Dorsolateral prefrontal cortex (tissue), 122 donors: ENCODE measurements at places on chromosomes 1 and 21.

DNA sequence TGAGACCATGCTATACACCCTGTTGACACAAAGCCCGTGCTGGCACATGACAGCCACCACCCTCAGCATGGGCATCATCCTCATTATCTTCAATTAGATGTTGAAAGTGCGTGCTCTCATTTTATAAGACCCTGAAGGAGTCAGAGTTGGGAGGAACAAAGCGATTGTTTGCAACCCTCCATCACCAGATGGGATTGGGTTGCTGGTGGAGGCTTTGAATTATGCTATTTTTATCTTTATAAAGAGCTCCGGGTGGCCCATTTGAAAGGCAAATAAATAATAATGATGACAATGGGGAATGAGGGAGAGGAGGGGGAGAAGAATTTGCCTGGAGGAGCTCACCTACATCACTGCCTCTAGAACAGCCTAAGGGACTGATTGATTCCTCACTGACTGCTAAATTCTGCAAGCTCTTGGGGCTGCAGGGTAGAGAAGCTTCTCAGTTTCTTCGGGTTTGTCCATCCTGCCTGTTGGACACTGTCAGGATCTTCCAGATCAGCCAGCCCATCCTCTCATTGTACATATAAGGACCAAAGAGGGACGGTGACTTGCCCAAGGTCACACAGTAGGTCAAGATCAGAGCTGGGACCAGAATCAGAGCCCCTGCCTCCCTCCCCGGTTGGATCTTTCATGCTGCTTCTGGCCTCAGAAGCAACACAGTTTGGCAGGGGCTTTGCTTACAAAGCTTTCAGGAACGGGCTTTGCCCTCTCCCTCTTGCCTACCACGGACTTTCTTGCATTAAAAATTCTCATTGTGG lies 130.9 kb upstream of the ZBTB40 start:
- DNase-seq, result no peak

- DNase-seq, result no peak
Observed at GRCh38 chr1:236147521-236148469, 5.5 kb downstream of the GPR137B start.

GRCh38 chr1:224383218-224383617 lies 26.5 kb downstream of the CNIH4 start:
- DNase-seq, result no peak

GRCh38 chr21:32604464-32604863 lies 7.7 kb downstream of the CFAP298 start:
- no peak for DNase-seq

GRCh38 chr1:181089676-181090544 lies 1.4 kb downstream of the IER5 start:
- peak; percentile 67 for DNase-seq

- no peak for DNase-seq
Observed at GRCh38 chr1:22600817-22601605, 35.4 kb upstream of the C1QA start.

GRCh38 chr1:94819945-94820746 lies at the start of gene SLC44A3:
TSS of gene SLC44A3 (plus strand) at chr1:94820357. CDS start at chr1:94820452, 95 bp downstream.
- peak; percentile 36 for DNase-seq

- DNase-seq, result no peak
Observed at GRCh38 chr1:22587247-22587646, 24.0 kb downstream of the EPHA8 start.

DNA sequence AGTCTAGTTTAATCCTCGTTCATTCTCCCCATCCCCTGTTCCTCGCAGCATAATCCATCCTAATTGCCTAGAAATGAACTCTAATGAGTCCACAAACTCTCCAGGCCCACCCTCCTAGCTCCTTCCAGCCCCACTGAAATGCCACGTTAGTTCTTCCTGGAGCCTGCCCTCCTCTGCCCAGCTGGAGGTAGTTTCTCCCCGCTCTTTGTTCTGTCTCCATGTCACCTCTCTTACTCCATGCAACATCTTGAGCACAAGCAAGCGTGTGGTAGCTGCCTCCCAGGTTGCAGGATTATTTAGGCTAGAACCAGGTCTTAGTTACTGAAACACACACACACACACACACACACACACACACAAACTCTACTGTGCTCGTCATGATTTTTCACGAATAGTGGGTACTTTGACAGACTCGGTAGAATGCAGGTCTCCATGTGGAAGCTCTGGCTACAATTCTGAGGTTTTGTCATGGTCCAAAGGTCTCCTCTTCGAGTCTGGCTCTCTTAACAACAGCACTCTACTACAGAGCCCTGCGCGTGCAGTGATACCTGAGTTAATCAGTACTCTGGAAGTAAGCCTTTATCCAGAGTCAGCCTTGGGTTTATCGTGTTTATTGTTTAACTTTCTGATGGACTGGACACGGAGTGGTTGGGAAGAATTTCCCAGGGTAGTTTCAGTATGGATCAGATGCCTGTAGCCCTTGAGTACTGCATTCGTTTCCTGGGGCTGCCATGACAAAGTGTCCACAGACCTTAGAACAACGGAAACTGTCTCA lies 27.5 kb downstream of the HUNK start:
- DNase-seq, result no peak

DNA sequence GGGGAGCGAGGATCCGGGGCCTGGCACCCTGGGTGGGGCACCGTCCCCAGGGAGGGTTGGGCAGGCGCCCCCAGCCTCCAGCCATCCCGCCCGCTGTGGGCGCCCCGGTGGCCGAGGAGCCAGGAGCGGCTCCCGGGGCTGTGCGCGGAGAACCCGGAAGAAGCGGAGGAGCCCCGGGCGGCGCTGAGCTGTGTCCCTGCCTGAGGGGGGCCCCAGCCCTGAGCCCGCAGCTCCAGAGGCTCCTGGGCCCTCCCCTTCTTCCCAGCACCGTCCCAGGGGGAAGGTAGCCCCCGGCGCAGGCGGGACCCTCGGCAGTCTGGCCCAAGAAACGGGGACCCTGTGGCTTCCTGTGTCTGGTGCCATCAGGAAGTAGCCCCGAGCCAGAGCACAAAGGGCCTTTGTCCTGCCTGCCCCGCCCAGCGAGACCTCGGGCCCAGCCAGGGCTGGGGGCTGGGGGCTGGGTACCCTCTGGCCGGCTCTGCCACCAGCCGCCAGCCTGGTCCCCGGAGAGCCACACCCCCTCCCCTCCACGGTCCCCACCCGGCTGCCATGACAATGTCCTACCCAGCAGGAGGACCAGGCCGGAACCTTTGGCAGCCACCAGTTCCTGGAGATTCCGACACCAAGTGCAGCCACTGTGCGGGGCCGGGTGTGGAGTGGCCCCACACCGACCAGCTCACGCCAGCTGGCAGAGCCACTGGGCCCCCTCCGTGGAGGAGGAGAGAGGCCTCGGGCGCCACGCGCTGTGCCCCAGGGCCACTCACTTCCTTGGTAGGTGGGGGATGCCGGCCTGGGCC lies 15.6 kb upstream of the TTLL10 start:
- DNase-seq, result peak; percentile 78

DNA sequence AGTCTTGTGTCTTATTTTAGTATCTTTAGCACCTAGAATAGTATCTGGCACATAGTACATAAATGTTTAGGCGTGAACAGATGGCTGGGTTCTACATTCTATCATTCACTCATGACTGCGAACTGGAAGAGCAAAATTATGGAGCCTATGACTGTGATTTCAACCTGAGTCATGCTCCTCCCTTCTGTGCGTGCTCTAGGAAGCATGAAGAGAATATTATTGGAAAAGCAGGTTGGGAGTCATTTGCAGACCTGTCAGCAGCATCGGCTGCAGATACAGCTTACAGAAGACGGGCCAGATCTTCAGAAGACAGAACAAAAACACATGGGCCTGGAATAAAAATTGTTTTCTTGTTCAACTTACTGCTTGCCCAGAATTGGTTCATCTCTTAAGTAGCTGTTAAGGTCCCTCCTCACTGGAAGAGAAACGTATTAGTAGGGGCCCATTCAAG lies 344.0 kb upstream of the USP24 start:
- DNase-seq, result no peak

DNA sequence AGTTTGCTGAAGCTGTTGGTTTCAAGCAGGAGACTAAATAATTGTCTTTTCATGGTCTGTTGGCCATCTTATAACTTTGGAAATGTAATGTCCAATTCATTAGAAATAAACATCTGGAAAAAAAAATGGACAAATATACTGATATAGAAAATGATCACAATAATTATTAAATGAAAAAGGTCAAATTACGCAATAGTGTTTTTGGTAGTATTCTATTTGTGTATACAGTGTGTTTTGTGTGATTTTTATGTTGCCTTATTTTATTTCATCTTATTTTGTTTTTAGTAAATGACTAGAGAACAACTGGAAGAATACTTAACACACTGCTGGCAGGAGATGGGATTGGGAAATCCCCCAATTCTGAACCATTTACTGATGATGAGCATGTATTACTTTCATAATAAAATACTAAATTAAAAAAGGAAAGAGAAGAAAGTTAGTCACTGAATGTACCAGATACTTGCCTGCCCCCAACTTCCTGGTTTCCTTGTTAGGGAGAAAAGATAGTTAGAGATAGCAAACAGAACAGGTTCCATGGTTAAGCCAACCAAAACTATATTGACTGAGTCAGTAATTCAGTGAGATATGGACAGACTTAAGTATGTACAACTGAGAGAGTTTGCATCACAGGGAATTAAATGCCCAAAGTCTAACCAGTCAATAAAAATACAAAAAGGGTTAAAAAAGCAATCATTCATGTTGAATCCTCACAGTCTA lies 24.0 kb upstream of the SAMD13 start:
- no peak for DNase-seq

- DNase-seq, result no peak
Observed at GRCh38 chr1:228369608-228370438, 36.8 kb downstream of the TRIM11 start.

GRCh38 chr1:165851034-165851658 lies 23.7 kb downstream of the UCK2 start:
- no peak for DNase-seq

DNA sequence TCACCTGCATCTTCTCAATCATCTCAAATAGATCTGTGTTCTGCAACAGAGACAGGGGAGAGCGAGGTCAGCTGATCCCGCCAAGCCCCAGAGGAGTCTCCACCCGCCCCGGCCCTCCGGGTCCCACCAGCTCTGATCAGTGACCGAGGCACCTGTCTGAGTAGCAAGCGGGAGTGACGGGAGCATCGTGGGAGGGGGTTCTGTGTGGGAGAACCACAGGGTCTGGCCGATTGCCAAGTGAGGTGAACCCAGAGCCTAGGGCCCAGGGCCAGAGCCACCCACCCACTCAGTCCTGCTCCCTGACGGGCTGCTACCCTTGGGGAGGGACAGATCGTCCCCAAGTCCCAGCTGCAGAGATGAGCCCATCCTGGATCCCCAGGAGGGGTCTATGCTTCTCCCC lies 49.1 kb downstream of the RAP1GAP start:
- no peak for DNase-seq

DNA sequence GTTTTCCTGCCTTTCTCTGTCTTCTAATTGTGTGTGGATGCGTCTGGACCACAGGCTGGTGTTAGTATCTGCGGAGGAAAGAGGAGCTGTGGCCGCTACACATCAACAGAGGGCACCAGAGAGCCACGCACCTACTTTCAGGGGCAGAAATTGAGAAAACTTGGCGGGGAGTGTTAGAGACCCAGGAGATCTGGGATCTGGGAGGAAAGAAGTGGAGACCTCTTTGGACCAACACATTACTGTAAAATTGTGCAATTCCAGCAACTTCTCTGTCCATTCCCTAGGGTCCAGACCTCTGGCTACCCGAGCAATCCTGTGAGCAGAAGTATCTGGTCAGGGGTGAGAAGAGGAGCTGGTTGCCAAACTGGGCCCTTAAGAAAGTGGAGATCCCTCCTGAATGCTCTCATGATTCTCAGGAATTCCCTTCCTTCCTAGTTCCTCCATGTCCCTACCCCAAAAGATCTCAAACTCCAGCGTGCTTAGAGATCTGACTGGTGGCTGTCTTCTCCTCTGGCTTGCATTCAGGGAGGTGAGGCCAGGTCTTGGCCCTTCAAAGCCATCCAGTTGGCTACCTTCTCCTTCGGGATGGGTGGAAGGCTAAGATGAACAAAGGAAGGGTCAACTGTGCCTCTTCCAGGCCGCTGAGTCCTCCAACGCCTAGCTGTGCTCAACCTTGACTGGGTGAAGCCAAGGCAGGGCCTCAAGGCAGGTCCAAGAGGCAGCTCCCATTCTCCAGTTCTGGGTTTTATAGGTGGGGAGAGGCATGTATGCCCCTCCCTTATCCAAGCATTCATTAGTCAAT lies 1.2 kb upstream of the KIRREL1 start:
- DNase-seq, result peak; percentile 71

- no peak for DNase-seq
Observed at GRCh38 chr1:201253411-201253810, 29.9 kb upstream of the PKP1 start.

DNA sequence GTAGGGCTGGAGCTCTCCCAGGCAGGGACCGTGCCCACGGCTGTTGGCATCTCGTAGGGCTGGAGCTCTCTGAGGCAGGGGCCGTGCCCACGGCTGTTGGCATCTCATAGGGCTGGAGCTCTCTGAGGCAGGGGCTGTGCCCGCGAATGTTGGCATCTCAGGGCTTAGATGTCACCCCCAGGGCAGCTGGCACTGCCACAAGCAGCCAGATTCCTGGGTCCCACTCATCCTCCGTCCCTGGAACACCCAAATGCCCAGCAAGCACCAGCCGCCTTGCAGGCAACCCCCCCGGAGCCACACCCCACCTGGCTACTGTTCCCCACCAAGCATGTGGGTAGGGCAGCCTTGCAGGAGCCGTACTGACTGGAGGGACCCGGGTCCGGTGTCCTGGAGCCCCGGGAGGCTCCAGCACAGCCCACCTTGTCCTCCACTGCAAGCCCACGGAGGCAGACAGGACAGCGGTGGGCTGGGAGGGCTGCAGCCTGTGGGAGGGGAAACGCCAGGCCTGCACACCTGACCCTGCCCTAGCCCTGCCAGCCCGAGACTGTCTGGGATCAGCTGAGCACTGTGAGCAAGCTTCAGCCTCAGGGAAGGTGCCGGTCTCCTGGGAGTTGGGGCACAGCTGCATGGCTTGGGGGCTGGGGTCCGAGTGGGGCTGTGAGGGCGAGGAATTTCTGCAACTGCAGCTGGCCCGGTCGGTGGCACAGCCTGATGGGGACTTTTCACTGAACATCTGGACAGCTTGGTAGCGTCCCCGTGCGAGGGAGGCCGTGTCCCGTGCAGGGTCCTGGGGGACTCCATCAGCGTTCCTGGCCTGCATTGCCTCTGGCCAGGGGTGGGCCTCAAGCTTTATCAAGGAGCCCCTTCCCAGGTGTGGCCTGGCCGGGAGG lies 53.6 kb downstream of the COL18A1 start:
- DNase-seq, result no peak

GRCh38 chr1:192639607-192640368 lies 3.8 kb downstream of the RGS13 start:
- DNase-seq, result no peak
